ENCODE measurements at places on chromosomes 2 and 18.
A peak's percentile ranks its signal among the peaks of the same experiment; 100 is the strongest.

- no peak for DNase-seq
Observed at GRCh38 chr2:11250400-11251196, 93.8 kb downstream of the ROCK2 start.

DNA sequence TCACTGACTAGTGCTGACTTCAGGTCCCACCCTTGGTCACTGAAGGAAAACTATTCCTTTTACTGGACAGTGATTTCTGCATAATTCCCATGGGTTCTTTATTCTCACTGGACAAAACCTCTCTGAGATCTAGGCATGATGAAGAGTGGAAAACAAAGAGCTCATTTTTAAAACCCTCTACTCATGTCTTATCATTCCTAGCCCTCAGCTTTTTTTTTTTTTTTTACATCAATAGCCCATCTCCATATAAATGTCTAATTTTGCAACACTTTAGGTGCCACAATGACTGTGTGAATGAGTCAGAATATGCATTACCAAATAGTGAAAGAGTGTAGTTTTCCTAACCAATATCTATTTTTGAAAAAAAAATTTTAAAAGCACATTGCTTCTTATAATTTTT, 74.8 kb downstream of the TCF4 start:
- DNase-seq = no peak

- DNase-seq = no peak
Observed at GRCh38 chr2:110790907-110791306, 58.5 kb downstream of the ACOXL start.

DNA sequence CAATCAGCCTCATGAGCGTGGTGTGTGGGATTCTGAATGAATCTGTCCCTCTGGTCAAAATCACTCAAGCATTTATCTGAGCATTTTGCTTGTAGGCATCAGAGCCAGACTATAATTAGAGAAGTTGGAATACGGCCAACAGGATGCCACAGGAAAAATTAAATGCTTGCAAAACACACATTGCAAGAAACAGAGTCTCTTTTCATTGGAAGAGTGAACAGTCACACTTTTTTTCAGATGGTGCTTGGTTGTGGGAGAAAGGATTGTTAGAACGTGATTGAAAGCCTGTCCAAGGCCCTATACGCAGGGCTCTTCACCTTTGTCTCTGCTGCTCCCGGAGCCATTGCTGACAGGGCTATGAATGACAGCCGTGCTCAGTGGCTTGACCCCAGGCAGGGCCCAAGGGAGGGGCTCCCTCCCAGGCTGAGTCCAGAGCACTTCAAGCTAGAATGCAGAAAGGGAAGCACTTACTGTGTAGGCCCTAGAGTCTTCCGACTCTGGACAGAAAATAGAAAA, 59.8 kb downstream of the SNTG2 start:
- DNase-seq = no peak

- no peak for DNase-seq
Observed at GRCh38 chr18:8792688-8793316, 87.4 kb downstream of the MTCL1 start.

- DNase-seq = no peak
Observed at GRCh38 chr2:113075030-113075429, 7.3 kb downstream of the IL1F10 start.

DNA sequence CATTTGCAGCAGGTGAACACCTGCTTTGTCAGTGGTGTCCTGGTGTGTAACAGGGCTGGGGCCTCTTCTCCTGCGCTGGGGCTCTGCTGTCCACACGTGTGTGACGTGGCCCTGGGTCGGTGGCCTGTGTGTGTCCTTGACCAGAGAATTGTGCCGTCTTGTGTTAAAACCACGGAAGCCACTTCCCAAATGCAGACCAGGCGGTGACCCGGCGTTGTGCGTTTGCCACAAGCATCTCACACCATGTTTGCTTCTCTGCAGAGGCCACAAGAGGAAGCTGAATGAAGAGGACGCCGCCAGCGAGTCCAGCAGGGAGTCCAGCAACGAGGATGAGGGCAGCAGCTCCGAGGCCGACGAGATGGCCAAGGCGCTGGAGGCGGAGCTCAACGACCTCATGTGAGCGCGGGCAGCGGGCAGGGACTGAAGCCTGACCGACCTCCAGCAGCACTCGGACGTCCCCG, 44.3 kb upstream of the KCNG2 start:
- DNase-seq = no peak

GRCh38 chr2:207264310-207264709, 98.6 kb upstream of the KLF7 start:
- no peak for DNase-seq

- DNase-seq = no peak
Observed at GRCh38 chr18:77250926-77251729, 1.5 kb downstream of the GALR1 start.

GRCh38 chr18:9321736-9322135, 12.8 kb upstream of the TWSG1 start:
- DNase-seq = no peak

- no peak for DNase-seq
Observed at GRCh38 chr2:224987733-224988132, 54.5 kb downstream of the DOCK10 start.

DNA sequence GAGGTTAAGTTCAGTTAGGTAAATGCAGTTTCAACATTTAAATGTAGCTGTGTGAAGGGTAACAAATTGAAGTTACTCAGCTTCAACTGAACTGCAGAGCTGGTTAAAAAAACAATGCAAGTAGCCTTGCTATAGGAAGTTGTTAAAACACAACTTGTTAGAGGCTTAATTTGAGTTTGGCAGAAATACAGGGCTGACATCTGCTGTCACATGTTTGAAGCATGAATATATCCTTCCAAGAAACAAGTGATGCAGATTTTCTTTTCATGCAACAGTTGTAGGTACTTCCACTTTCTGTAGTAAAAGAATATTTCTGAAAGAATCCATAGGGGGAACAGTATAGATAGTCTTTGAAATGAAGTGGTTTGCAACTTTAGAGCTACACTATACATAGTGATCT, 208.7 kb upstream of the RASGRP3 start:
- DNase-seq = no peak

- no peak for DNase-seq
Observed at GRCh38 chr2:1770566-1771380, 26.5 kb upstream of the PXDN start.

GRCh38 chr2:60422826-60423483, 130.5 kb downstream of the BCL11A start:
- DNase-seq = no peak

- DNase-seq = no peak
Observed at GRCh38 chr18:77084688-77085035, 47.9 kb downstream of the MBP start.

GRCh38 chr18:50170004-50170403, 24.9 kb downstream of the MYO5B start:
- DNase-seq = no peak

DNA sequence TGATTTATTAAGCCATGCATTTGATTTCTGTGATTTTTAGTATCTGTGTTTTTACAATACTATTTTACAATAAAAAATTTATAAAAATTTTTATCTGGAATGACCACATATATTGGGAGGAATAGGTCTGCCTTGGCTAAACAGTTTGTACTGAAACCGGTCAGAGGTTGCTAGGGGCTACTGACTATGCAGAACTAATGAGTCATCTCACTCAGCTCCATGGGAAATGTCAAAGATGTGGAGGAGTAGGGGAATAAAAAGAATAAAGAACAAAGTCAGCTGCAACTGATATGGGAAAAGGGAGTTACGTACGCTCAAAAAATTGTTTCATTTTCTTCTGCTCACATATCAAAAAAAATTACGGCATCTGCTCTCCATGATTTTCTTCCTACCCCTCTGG, 8.6 kb upstream of the TMEM163 start:
- DNase-seq = no peak

- DNase-seq = no peak
Observed at GRCh38 chr18:32333781-32334180, 136.9 kb downstream of the GAREM1 start.

- DNase-seq = no peak
Observed at GRCh38 chr2:10242451-10242850, 60.3 kb upstream of the HPCAL1 start.

DNA sequence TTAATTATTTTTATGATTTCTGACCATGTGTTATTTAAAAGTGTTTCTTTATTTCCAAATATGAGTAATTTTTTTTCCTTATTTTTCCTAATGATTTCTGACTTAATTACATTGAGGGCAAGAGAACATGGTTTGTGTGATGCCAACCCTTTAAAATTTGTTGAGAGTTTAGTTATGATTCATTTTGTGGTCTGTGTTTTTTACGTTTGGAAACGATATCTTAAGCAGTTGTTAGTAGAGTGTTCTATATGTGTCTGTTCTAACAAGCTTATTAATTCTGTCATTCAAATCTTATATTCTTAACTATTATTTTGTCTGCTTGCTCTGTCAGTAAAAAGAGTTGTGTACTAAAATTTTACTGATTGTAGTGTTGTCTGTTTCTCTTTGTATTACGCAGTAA, 15.0 kb downstream of the NAB1 start:
- no peak for DNase-seq

DNA sequence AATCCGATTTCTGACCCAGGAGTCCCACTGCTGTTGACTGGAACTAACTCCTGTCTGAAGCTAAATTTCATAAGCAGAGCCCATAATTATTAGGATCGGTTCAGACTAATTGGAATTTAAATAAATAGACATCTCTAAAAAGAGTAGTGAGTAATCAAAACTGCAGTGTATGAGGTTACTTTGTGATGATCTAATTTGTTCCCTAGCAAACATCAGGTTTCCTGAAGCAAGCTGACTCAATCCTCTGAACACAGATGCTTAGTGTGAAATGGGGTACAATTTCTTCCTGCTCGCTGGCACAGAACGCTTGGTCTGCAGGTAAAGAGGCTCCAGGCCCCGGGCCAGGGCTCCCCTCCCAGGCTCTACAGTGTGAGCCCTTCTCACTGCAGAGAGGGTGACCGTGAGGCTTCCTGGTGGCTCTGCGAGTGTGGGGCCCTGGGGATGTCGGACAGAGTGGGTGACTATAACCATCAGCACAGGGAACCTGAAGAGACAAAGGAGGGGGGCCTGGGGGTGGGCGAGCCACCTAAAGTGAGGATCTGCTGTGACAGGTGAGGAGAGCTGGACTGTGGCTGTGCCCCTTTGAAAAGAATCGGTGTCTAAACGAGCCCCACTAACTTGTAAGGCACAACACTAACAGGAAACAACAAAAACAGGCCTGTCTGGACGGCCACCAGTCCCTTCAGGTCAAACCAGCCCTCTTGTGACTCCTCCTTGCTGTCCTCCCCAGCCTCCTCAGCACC, 20.2 kb downstream of the CHST10 start:
- DNase-seq = no peak

DNA sequence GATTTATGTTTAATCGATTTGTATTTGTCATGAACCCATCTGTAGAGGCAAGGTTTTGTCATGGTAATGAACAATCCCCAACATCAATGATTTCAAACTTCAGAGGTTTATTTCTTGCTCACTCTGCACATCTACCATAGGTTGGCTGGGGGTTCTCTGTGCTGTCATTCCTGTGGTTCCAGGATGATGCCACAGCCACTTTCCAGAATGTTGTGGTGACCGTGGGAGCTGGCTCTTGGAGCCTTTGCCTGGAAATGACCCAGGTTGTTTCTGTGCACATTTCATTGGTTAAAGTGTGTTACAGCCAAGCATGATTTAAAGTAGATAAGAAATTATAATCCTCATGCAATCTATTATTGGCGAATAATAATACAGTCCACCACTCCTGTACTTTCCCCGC, 28.2 kb upstream of the EPAS1 start:
- no peak for DNase-seq

- peak; percentile 37 for DNase-seq
Observed at GRCh38 chr2:237440819-237441281, 26.9 kb upstream of the COL6A3 start.

DNA sequence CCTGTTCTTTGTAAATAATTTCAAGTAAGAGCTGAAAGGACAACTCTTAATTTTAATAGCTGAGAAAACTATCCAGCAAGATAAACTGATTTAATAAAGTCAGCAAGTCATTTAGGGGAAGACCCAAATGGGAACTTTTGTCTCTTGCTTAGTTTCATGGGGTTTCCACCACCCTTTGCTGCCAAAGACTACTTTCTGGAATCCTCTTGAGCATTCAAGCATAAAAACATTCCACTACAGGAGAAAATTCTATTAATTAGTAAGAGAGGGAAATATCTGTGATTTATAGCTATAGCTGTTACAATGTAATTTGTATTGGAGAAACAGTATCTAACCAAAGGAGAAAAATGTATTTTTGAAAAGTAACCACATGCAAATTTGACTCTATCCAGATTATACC, 20.6 kb downstream of the EFEMP1 start:
- DNase-seq = no peak

GRCh38 chr18:52570975-52571374, 231.0 kb downstream of the DCC start:
- no peak for DNase-seq

DNA sequence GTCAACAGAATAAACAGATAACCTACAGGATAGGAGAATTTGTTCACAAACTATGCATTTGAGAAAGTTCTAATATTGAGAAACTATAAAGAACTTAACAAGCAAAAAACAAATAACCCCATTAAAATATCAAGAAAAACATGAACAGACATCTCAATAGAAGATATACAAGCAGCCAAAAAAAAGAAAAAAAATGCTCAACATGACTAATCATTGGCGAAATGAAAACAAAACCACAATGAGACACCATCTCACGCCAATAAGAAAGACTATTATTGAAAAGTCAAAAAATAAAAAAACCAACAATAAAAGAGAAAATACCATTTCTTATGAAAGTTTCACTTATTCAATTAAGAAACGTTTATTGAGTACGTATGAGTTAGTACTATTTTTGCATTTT, 800.5 kb downstream of the CBLN2 start:
- DNase-seq = no peak

DNA sequence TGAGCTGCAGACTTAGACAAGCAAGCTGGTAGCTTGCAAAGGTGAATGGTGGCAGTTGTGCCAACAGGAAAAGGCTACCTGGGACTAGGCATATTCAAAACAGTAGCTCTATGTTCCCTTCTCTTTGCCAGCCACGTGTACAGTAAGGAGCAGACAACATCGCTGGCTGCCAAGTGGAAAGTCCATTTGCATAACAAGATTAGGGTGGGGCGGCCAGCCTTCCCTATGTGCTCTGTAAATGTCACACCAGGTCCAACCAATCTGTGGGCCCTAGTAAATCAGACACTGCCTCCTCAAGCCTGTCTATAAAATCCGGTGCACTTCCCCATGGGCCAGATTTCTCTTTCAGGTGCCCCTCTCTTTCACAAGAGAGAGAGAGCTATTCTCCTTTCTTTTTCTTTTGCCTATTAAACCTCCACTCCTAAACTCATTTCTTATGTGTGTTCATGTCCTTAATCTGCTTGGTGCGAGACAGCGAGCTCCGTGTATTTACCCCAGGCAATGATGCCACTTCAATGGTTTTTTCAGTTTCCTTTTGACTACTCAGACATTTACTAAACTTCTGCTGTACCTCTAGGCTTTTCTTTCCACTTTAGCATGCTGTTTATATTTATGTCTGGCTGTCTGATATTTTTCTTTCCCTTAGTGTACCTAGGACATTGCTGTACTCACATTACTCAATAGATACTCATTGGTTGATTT, 297.4 kb upstream of the GCFC2 start:
- DNase-seq = no peak

DNA sequence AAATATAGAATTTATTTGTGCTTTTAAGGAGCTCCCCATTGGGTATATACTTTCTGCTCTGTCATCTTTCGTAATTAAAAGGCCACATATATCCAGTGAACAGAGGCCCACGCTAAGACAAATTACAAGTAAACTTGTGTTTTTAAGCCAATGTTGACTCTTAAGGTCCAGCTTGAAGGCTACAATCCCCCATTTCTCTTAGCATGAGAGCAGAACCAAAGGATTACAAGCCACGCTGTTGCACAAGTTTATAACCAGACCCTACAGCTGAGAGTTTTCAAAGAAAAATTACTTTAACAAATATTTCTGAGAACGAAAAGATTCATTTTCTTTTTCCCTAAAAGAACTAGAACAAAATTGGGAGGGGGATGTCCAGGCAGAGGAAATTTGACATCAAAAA, 471.0 kb downstream of the TXNL1 start:
- DNase-seq = no peak
